ENCODE measurements at places on chromosomes 1 and 21.

- no peak for DNase-seq
Measured at GRCh38 chr1:145992958-145993617, 3.3 kb downstream of the TXNIP start.

- no peak for DNase-seq
Measured at GRCh38 chr1:216450227-216450626, 27.0 kb upstream of the USH2A start.

- no peak for DNase-seq
Measured at GRCh38 chr1:86064899-86065298, 91.7 kb downstream of the COL24A1 start.

- no peak for DNase-seq
Measured at GRCh38 chr1:230072296-230072695, 5.3 kb downstream of the GALNT2 start.

DNA sequence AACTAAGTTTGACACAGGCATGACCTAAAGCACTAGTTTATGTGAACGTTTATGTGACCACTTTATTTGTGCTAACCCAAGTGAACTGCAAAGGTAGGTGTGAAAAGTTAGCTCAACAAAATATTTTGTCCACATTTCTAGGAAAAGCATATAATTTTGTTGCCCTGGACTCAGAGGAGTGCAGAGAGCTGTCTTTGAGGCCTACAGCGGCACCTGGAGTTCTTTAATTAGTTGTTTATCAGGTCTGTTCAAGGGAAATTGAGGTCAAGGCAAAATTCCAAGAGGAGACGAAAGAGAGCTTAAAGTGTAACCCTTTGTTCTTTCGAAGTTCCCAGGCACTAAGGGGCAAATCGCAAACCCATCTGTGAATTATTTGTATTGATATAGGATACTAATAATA lies 1.3 kb downstream of the GIPC2 start:
- no peak for DNase-seq

DNA sequence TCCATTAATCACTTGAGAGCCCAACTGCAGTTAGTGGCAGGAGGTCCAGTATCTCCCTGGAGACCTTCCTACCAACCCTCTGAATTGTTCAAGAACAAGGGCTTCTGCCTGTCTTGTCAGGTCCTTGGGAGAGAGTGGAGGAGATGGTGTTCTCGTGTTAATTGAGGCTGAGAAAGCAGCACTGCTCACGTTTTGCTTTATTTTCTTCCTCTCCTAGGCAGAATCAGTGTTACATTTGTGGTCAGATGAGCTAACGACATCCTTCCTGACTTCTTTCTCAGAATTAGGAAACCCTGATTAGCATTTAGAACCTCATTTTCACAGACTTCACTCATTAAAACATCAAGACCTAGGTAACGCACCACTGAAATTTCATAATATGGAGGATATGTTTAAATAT lies 26.4 kb upstream of the LRIG2 start:
- no peak for DNase-seq

GRCh38 chr1:224253721-224254120 lies 70.7 kb downstream of the DEGS1 start:
- DNase-seq, result no peak

DNA sequence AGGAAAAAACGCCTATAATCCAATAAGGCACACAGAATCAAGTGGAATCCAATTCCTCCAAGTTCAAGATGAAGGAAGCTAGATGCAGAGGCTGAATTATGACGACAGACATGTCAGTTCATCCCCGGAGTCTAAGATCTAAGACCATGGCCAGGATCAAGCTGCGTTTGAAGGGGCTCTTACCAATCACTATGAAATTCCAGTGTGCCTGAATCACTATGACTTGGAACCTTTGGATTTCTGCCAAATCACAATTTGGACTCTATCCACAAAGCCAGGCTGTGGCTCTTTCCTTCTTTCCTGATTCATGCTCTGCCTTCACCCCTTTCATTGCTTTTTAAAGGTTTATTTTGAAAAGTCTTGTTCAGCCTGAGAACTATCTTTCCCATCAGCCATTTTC lies 17.1 kb downstream of the OLIG2 start:
- no peak for DNase-seq

Measured in GM12878 (cell line).